ENCODE measurements at places on chromosomes 6 and 20.

DNA sequence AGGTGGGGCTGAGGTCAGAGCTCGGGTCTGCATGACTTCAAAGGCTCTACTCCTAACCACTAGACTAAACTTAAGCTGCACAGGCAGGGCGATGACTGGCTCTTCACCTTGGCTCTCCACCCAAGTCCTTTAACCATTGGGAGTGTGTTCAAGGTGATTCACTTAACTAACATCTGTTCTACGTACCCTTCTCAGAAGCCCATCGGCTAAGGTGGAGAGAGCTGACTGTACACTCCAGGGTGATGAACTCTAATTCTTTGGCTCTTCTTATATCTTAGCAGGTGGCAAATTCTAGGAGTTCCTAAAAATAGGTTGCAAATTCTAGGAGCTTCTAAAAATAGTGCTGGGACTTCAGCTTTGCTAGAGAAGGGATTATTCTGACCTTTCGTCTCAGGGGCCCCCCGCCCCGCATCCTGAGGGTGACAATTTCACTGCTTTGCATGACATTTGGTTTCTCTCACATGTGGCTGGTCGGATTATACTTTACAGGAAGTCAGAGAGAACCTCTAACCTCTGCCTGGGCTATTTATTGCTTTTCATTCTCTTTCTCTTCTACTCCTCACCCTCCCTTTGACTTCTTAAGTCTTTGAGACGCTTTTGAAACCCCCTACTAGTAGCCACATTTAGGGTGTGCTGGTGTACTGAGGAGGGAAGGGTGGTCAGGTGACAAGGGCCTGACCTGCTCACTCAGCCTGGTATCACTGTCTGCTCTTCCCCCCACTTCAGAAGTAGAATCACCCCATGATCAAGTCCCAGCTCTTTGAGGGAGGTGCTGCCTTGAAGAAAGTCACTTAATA is 55.5 kb downstream of the PRDM1 start:
- DNase-seq = no peak

DNA sequence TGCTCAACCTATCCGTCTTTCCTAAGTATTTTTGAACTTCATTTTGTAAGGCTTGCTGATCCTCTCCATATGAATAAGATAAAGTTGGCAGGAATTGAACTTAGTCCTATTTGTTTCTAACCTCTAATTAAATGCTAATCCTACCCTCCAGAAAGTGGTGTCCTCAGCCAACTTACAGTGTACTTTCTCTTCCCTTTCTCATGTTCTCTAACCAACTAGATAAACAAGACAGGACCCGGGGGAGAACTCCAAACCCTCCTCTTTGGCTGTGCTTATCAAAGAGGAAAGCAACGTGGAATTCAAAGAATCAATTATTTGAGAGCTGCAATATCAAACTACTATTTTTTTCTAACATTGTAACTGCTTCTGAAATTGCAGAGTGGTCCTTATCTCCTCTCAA is 56.5 kb upstream of the NRSN1 start:
- DNase-seq = no peak

DNA sequence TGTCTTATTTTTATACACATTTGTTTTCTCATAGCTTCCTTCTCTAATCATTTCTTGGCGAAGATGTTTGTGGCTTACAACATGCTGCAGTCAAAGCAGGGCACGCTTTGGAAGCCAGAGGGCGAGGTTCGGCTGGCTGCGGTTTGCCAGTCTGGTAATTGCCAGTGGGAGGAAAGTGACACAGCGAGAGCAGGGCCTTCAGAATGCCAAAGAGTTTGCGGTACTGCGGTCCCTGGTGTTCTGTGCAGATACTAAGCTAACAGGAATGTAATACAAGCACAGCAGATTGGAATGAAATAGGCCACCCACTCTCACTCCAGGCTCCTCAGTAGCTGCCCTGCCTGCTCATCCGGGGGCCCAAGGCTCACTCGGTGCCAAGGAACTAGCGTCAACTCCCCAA is 58.7 kb upstream of the TGM3 start:
- no peak for DNase-seq

- no peak for DNase-seq
These were observed 45.5 kb downstream of the IRF4 start for GRCh38 chr6:437037-437392.

DNA sequence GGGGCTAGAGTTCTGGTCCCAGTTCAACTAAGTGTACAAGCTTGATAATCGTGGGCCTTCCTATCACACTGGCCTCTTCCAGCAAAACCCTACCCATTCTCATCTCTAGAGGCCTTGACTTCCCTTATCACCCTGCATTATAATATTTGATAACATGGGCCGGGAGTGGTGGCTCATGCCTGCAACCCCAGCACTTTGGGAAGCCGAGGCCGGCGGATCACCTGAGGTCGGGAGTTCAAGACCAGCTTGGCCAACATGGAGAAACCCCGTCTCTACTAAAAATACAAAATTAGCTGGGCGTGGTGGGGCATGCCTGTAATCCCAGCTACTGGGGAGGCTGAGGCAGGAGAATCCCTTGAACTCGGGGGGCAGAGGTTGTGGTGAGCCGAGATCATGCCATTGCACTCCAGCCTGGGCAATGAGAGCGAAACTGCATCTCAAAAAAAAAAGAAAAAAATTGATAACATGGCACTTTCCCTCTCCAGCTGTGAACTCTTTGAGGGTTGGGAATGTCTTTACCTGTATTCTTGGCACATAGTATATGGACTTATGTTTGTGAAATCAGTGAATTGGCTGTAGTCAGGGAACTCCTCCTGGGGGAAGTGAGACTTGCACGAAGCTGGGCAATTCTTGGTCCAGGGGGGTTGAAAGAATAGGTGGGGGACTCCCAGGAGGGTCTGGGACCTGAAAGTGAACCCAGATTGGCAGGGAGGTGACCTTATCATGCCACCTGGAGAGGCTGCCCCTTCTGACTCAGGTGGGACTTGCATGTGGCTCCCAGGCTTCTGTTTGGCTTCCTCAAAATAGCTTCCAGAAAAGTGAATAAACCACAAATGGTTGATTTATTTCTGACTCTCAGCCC is 915 bp upstream of the C6orf47 start:
- no peak for DNase-seq

GRCh38 chr6:39850736-39851297 is 58.6 kb downstream of the DAAM2 start:
- DNase-seq = no peak

DNA sequence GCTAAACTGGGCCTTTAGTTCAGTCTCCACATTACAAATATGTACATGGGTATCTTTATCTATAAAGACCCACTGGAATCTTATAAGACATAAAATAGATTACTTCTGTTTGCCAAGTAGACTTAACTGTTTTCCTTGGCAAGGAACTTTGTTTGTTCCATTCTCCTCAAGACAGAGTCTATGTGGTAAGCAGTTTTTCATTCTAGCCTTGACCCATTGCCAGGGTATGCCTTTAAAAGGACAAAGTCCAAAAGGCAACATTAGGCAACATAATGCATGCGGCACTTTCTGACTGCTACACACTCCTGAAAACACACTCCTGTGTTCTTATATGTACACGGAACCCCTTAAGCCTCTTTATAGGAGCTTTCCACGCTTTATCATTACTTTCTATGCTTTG is 20.4 kb downstream of the VNN1 start:
- no peak for DNase-seq

GRCh38 chr6:167565388-167565787 is 240.5 kb downstream of the TTLL2 start:
- DNase-seq = peak; percentile 62

DNA sequence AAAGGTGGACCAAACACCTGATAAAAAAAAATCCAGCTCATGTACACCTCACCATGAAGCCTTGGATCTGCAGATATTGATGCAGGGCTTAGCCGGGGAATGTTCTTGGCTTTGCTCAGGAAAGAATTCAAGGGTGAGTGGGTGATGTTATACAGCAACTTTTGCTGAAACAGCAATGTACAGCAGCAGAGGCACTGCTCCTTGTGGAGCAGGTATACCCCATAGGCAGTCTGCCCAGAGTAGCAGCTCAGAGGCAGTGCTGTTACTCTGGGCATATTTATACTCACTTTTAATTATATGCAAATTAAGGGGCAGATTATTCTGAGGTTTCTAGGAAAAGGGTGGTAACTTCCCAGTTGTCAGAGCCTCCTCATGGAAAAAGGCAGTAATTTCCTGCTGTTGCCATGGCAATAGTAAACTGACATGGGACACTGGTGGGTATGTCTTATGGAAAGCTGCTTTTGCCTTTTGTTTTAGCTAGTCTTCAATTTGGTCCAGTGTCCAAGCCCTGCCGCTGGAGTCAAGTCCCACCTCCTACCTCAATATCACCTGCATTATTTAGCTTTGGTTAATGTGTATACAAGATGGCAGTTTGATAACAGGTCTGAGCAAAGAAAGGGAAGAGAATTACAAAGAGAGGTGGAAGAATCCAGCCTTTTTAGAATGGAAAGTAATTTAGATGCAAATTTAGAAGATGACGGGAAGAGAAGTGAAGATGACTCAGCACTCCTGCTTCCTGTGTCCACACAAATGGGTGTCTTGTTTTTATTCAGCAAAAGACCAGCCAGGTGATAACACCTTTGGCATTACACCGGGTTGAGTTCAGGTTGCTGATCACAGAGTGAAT is 110.1 kb upstream of the JAG1 start:
- no peak for DNase-seq
